HL-60 (cell line): ENCODE measurements at places on chromosomes 13 and 19.

GRCh38 chr19:33171222-33171795 lies 22.8 kb upstream of the LRP3 start:
- DNase-seq: no peak

DNA sequence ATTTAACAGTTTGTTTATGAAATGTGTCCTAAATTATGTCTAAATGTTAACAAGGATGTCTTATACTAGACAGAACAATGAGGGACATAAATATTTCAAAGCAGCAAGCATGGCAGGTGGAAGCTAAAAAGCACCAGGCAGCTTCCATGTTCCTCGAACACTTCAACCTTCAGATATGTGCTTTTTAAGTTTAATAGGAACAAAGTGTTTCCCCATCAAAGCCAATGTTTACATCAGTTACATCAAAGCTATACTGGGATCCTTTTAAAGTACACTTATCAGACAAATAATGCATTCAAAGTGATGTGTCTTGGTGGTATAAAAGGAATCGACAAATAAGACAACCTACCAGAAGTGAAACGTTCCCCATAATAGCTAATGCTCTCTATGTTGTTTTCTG lies 2841.1 kb upstream of the PCDH20 start:
- DNase-seq: no peak

- no peak for DNase-seq
Observed at GRCh38 chr19:12797141-12797587, 4.4 kb downstream of the PRDX2 start.

DNA sequence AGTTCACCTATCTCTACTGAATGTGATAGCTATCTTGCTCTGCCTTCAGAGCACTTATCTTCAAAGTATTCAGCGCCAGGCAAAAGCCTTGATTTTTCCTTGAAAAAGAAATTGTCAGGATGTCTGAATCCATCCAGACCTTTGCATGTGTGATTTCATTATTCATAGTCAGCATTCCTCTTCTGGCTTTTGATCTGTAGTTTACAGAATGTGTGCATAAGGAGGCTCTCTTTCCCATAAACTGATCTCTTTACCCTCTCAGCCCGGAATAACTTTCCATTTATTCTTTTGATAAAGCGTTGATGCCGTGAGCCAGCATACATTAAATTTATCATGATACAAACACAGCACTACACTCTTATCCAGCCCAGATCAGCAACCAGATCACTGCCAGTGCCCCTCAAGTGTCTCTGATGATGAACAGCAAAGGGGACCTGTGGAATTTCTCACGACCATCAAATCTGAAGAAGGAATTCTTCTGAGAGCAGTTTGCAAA lies 130.8 kb downstream of the DNAJC15 start:
- no peak for DNase-seq

DNA sequence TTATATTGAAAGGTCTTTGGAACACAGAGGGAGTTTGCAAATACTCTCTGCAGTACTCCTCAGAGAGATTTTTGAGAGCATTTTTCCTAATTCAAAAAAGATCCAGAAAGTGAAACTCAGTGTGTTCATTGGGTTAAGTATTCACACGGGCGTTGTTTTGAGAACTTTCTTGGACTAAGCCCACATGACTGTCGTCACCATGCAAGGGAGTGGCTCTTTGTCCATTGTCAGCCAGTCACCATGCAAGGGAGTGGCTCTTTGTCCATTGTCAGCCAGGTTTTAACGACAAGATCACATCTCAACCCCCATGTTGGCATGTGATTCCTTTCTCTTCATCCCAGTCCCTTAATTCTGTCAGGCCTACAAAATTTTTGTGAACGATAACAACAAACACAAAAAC lies 81.2 kb upstream of the STK24 start:
- no peak for DNase-seq

DNA sequence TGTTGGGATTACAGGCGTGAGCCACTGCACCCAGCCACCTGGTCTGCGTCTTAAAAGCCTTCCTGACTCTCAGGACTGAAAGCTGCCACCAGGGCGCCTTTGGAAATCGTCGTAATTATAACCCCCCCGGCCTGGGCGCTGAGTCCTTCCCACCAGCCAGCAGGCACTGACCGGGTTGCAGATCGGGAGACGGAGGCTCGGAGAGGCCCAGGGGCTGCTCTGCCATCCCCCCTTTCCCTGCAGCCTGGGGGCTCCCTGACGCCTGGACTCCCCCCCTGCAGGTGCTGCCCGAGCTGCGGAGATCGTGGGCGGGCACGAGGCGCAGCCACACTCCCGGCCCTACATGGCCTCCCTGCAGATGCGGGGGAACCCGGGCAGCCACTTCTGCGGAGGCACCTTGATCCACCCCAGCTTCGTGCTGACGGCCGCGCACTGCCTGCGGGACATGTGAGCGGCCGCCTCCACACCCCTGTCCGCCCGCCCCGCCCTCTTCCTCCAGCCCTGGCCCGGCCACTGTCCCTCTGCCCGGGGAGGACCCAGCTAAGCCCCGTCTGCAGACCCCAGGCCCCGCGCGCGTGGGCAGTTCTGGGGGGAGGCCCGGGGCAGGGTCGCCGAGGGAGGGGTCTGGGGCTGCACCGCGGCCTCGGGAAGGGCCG lies 2.5 kb downstream of the PRTN3 start:
- no peak for DNase-seq

- DNase-seq: peak; percentile 41
Observed at GRCh38 chr13:24648983-24649687, 31.1 kb upstream of the ATP12A start.

DNA sequence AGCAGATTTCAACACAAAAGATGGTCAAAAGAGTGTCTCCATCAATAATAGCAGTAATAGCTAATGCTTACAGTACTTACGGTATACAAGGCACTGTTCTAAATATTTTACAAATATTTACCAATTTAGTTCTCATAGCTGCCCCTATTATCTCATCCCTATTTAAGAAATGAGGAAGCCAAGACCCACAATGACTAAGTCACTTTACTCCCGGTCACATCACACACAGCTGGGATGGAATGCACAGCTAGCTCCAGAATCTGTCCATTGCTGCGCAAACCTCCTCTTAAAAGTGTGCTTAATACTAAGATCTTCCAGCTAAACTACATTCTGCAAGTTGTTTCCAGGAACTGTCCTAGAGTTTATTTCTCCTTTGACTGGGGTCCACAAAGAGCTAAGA lies 63.4 kb downstream of the RAP2A start:
- DNase-seq: no peak
